ENCODE measurements at places on chromosomes 1 and 21.

DNA sequence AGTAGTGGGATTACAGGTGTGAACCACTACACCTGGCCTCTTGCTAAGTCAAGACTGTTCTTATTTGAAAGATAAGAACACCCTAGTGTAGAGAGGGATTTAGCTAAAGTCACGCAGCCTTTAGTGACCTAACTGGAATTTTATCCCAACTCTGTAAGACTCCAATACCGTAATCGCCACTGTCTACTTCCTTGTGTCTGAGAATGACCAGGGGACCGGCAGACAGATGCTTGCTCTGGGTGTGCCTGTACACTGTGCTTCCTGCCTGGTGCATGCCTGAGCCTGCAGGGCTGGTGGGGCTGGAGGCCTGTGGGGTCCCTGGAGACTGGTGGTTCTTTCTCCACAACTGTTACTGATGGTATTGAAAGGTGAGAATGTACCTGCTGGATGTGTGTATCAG, 15.3 kb downstream of the MFSD2A start:
- no peak for DNase-seq

GRCh38 chr1:88768816-88769215, 84.7 kb downstream of the PKN2 start:
- no peak for DNase-seq

GRCh38 chr1:226250511-226250910, 27.0 kb downstream of the MIXL1 start:
- DNase-seq = no peak

DNA sequence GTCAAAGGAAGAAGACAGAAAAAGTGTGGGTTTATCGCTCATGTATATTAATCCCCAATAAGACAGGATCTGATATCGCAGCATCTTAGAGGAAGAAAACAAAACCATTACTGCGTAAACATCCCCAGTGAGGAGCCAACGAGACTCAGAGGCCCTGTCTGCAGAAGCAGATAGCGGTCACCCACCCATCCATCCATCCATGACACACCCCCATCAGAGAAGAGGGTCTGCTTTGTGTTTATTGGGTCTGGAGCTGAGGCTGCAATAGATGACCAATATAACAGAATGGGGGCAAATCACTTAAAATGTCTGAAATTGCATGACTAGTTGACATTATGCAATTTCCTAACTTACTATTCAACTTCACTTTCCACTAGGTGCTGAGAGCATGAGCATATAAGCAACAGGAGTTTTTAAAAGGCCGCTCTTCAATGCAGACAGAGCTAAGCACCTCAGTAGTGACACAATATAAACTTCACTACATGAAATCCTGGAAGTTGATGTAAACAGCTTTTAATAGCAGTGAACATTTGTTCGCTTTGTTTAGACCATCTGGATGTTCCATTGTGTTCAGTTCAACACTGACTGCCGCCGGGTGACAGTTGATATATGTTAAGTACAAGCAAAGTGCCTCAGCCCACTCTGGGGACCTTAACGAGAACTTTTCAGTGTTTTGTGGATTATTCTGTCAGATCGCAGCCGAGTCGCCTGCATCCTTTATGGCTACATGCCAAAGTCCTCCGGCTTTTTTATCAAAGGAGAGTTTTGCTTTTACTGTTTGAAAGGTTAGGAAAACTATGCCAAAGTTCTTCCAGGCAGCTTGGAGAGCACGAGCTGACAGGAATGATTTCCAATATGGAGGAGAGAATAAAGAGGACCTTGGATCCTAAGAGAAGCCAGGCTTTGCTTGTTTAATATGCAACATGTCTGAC, 167.5 kb downstream of the ZNF281 start:
- no peak for DNase-seq

DNA sequence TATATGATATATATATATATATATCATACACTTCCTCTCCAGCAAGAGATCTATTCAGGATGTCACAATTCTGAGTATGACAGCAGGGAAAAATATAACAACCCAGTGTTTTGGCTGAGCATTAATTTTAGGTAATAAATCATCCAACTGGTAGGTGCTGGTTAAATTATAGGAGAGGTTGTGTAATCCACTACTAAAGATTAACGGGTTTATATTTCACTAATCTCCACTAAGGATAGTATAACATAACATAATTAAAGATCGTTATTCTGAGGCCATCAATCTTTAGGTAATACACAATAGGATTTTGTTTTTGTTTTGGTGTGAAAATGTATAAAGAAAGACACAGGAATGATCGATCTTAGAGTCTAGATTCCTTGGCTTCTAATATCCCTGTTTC, 102.2 kb downstream of the COQ8A start:
- DNase-seq = no peak

- DNase-seq = no peak
Observed at GRCh38 chr21:45388011-45388521, 16.9 kb upstream of the COL18A1 start.

- no peak for DNase-seq
Observed at GRCh38 chr1:17700945-17701810, 54.0 kb upstream of the ACTL8 start.

DNA sequence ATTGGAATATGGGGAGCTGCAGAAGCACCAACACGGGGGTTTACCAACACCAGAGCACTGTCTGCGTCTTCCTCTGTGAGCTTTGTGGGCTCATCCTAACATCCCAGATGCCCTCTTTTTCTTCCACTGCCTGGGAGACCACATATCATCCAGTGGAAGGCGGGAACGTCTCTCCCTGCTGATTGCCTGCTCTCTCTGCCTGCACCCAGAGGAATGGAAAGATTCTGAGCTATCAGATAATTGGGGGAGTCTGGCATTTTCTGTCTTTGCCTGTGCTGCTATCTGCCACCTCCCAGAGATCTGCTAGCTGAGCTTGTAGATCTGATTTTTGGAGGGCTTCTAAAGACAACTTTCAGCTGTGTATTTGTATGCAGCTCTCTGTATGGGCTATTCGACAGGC, 166.2 kb upstream of the PLXNA2 start:
- DNase-seq = no peak

DNA sequence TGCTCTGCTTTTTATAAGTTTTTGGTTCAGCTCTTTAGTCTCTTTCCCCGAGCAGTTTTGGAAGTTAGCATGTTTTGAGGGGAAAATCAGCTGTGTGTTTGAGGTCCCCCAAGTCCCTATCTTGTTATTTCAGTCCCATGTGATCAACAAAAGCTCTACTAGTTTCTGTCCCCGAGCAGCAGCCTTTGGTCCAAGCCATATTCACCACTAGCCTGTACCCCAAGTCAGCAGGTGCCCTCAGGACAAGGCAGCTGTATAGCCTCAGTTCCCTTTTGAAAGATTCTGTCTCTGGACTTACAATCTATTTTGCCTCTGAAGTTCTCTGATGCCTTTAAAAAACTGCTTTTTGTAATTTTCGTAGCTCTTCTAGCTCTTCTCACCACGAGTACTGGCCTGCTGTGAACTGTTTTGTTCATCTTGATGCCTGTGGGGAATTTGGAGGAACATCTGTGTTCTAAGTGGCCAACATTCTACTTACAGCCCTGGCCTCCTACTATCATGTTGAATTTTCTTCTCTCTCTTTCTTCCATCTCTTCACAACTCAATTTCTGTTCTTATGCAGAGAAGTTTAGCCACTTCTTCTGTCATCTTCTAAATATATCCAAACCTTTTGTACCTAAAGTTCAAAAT, 16.7 kb downstream of the UAP1 start:
- DNase-seq = no peak

DNA sequence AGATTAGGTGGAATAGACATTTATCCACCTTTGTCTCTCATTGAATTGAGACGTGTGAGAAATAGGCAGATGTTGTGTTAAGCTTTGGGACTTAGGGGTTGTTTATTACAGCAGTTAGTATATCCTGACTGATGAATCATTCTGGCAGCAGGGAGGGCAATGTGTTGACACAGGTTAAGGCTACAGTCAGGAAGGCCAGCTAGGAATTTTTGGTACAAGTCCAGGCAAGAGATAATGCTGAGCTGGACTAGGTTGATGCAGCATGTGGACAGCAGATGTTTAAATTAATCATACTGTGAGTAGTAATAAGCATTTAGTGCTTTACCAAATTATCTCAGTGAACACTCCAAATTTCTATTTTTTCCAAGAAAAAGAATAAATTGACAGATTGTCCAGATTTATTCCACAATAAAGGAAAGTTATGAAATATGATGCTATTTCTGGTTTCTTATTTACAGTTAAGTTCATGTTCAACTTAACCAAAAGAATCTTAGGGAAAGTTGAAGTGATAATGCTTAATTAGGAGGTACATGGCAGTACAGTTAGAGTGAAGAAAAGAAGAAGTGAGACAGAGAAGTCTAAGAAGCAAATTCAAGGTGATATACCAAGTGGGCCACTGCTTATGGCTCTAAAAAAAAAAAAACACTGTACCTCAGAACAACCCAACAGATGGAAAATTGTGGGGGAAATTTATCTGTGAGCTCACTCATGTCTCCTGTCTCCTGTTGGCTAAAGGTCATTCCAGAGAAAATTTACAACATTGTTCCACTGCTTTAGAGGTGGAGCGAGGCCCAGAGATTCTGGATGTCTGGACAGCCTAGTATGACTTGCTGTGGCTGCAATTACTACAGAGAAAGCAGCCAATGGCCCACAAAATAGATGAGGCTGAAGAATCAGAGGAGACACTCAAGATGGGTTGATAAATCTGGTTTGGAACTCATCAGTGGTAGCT, 102.7 kb upstream of the C21orf91 start:
- DNase-seq = no peak

- no peak for DNase-seq
Observed at GRCh38 chr1:151970626-151971025, 23.0 kb downstream of the S100A10 start.

- DNase-seq = no peak
Observed at GRCh38 chr1:16145662-16146278, 10.1 kb downstream of the EPHA2 start.

GRCh38 chr1:198798923-198799386, 160.1 kb downstream of the PTPRC start:
- no peak for DNase-seq

DNA sequence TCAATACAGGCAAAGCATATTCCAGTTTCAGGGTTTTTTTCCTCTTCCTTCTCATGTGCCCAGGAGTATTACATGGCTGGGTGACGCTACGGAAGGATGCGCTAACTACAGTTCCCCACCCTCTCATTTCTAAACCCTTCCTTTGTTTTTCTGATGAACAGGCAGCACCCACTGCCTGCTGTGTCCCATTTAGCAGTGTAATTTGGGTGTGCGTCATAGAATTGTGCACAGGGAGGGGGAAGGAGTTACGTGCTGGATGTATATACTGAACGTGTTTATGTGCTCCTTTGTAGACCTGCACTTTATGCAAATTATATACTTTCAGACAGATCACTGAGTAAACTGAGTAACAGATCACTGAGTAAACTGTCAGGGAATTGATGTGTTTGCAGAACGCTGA, 44.5 kb downstream of the ELAPOR1 start:
- DNase-seq = no peak

DNA sequence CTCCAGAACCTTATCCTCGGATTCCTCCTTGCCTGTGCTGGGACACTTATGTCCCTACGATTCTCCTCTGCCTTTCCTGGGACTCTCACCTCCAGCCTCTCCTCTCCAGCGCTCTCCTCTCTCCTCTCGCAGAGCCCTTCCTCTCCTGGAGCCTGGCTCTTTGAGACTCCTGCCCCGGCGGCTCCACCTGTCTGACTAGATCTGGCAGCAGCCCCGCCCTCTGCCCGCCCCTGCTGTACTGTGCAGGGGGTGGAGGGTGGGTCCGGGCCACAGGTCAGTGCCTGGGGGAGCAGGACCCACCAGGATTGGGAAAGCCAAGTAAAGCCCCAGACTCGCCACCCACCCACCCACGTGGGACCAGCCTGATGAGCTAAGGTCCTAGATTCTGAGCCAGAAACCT, 1.6 kb downstream of the ELOVL1 start:
- no peak for DNase-seq

GRCh38 chr1:106620521-106620954, 435.9 kb upstream of the PRMT6 start:
- DNase-seq = no peak

DNA sequence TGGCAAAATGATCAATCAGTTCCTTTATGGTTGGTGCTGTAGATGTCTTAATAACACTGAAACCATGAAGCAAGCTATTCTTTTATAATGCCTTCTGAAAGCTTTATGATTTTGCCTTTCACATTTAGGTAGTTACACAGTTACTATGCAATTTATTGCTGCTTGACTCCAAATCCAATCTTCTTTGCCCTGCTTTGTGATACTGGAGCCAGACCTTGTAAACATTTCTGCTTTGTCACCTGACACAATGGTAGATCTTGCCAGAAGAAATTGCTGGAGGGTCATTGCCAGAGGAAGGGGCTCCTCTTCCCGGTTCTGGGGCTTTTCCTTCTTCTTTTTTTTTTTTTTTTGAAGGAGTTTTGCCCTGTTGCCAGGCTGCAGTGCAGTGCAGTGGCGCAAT, 40.5 kb upstream of the KLF17 start:
- DNase-seq = no peak

GRCh38 chr1:31373056-31373896, at the start of gene FABP3:
FABP3 (minus strand) TSS chr1:31373076; CDS start chr1:31373014, 62 bp downstream.
- DNase-seq = no peak

DNA sequence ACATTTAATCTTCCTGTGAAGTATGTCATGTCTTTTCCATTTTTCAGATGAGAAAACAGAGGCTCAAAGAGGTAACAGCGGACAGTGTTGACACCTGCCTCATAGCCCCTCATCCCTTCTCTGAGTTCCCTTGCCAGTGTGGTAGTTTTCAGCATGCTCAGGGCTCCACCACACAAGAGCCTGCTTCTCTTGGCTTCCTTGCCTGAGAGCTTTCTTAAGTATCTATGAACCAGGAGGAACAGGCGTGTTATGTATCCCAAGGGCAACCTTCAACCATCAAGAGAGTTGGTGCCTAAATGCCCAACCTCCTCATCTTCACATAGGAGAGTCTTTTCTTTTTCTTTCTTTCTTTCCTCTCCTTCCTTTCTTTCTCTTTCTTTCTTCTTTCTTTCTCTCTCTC, 5.9 kb upstream of the PAFAH2 start:
- DNase-seq = no peak

DNA sequence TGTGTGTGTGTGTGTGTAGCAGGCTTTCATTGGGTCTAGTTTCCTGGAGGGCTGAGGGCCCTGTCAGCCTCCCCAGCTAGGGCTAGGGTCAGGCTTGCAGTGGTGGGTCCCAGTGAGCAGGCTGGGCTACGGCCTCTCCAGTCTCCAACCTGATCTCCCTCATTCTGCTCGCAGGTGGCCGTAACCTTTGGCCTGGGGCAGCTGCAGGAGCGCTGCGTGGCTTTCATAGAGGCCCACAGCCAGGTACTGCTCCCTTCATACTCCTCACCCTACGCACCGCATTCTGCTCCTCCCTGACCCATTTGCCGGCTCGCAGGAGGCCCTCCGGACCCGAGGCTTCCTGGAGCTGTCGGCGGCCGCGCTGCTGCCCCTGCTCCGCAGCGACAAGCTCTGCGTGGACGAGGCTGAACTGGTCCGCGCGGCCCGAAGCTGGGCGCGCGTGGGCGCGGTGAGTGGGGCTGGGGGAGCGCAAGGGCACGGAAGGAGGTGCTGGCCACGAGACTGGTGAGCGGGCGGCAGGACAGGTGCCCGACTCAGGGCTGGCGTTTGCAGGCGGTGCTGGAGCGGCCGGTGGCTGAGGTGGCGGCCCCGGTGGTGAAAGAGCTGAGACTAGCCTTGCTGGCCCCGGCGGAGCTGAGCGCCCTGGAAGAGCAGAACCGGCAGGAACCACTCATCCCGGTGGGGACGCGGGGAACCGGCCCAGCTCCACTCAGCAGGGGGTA, 4.7 kb downstream of the BTBD19 start:
- no peak for DNase-seq

GRCh38 chr1:90502696-90503095, 214.4 kb downstream of the BARHL2 start:
- DNase-seq = no peak

All from effector CD8-positive, alpha-beta T cell (primary cell).